Activated CD8-positive, alpha-beta memory T cell treated with anti-CD3 and anti-CD28 coated beads for 4 hours (primary cell): ENCODE measurements at places on chromosomes 6 and 20.

DNA sequence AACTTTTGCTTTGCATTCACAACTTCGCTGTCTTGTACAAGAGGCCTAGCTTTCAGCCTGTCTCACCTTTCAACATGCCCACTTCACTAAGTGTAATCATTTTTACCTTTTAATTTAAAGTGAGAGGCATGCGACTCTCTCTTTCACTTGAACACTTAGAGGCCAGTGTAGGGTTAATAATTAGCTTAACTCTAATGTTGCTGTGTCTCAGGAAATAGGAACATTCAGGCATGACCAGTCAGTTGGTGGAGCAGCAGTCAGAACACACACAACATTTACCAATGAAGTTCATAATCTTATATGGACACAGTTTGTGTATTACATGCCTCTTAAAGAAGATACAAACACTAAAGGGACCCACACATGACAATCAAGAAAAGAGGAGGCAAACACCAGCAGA, 47.6 kb downstream of the HTR1B start:
- no peak for DNase-seq

GRCh38 chr6:26204332-26205160, 117.3 kb downstream of the HFE start:
- peak; percentile 69 for DNase-seq

- DNase-seq = no peak
These were observed 4.3 kb upstream of the CCDC167 start for GRCh38 chr6:37504024-37504423.

DNA sequence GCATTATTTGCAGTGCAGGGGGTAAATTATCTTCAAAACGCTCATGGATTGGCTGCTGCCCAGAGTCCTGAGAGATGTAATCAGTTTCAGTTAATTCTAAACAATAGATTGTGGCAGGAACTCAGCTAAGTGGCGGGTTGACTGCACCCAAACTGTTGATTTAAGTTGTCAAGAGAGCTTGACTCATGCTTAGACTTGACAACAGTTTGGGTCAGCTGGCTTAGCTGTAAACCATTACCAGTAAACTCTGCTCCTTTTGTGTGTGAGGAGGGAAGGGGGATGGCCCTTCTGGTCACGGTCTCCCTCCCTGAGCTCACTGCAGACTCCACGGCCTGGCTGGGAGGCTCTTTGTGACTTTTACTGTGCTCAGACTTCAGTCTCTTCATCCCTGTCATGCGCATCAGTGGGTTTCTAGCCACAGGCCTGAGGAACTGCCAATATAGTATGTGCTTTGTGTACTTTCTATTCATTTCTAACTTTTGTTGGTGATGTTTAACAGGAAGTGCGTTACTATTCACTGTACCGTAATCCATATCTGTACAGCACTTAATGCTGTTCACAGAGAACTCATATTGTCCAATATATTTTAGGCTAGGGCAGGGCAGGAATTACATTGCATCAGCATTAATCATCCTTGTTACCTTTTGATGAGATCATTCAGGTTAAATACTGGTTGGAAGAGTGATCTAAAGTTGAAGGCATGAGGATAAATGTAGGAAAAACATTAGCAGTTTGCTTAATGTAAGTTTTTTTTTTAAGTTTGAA, 488.3 kb downstream of the CDKAL1 start:
- DNase-seq = no peak

DNA sequence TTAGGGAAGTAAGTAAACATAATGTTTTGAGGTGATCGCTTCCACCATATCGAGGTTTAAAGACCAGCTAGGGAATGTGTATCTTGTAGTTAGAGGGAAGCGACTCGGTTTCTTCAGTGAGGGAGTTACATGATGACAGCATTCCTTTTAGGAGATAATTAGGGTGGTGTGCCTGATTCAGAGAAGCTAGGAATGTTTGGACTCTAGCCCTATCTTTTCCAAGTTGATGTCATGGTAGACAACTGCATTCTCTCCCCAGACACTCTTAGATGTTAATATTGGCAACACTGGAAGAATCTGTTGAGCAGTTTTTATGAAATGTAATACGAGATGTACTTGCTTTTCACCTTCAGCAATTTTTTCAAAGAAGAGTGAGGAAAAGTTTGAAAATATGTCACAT, 12.9 kb upstream of the HIVEP1 start:
- no peak for DNase-seq

- no peak for DNase-seq
These were observed 50.0 kb upstream of the RNGTT start for GRCh38 chr6:89013438-89013837.

GRCh38 chr6:83546636-83547035, 34.3 kb downstream of the PRSS35 start:
- DNase-seq = no peak

DNA sequence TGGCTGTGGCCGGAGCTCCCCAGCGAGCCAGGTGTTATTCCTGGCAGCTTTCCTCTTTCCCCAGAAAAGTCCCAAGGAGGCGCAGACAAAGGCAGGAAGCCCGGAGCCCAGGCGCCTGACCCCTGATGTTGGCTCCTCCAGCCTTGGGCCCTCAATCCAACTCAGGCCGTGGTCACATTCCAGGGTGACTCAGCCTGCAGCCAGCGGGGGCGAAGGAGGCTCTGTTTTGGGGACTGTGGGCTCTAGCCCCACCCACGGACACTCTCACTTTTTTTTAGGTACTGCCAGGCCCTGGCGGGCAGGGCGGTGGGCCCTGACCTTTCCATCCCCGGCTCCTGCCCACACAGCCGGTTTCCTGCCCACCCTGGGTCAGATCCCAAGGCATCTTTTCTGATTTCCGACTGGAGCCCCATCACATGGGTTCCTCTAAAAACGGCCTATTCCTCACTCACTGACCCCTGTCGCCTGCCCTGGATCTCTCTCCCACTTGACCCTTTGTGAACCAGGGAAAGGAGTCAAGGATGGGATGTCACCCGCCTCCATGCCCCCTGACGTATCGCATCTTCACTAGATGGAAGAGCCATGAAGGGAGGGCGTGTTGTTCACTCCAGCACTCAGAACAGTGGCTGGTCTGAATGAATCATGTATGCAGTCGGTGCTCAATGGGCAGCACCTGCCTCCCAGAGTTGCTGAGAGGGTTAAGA, 5.5 kb downstream of the PTGIS start:
- no peak for DNase-seq

- DNase-seq = no peak
These were observed 123.3 kb downstream of the KIF13A start for GRCh38 chr6:17863901-17864754.

- no peak for DNase-seq
These were observed 191.7 kb upstream of the BTBD3 start for GRCh38 chr20:11726026-11726425.

DNA sequence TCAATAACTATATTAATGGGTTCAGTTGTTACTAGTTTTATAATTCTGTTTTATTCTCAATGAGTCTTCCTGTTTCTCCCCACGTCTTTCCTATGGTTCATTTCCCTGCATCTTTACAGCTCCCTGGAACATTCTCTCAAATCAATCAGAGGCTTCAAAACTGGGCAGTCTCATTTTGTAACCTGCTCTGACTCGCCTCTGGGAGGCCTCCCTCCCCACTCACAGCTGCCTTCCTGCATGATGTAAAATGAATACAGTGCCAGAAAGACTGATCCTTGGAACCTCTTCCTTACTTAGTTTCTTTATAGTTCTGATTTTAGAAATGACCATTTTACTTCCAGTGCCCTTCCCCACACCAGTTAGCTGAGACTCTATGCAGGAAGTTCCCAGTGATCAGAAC, 103.9 kb downstream of the ESR1 start:
- DNase-seq = no peak

DNA sequence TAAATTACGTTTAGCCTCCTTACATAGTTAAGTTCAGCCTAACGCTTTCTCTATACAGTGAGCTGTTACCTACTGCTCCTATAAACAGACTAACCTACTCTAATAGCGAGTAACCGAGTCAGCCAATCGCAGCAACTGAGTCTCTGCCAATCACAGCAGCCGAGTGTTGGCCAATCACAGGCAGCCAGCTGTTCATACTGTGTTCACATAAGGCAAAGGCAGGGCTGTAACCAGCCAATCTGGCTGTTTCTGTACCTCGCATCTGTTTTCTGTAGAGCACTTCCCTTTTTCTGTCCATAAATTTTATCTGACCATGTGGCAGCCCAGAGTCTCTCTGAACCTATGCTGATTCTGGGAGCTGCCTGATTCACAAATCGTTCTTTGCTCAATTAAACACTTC, 263.9 kb upstream of the JARID2 start:
- DNase-seq = no peak

- no peak for DNase-seq
These were observed 7.5 kb upstream of the LY86 start for GRCh38 chr6:6581054-6581453.

DNA sequence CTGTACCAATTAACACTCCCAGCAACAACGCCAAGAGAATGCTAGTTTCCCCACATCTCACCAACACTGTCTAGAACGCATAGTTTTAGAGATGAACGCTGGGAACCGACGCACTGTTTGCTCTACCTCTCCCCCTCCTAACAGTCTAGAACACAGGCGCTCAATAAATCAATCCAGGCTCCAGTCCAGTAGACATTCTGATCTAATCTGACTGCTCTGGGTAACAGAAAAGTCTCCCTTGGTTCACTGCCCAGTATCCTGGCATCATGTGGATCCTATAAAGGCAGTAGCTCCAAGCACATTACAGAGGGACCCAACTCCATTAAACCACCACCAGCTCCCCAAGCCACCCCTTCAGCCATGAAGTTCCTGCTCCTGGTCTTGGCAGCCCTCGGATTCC, at the start of gene DEFB132:
Gene DEFB132 (plus strand): TSS at position 306 of the 400 bp plus-strand sequence. CDS start 55 bp downstream, at position 361.
- no peak for DNase-seq

DNA sequence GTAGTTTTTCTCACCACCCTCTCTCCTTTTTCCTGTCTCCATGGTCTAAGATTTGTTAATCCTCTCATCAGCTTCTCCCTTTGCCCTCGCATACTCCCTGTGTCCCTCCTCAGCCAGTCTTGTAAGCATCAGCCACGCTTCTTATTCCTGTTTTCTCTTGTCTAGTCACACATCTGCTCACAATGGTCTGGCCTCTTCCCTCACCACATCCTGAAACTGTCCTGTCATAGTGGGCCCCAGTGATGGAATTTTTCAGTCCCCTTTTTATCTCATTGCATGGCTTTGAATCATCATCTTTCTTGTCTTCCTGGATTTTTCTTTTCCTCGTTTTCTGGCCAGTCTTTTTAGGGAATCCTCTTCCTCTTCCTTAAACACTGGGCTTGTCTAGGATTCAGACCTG, 57.2 kb downstream of the GFRA4 start:
- DNase-seq = no peak

DNA sequence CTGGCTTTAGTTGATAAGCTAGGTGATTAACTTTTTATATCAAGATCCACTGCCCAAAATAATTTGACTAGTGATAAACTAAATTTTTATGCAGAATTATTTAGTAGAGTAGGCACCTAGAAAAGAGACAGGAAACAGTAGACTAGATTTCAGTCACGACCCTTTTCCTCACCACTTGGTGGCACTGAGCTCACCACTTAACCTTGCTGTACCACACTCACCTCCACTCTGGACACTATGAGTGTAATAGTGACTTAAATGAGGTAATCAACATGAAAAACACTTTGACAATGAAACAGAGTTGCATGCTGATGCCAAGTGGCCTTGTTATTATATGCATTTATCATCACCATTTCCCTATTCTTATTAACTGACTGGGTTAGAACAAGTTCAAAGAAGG, 730.4 kb downstream of the KIF16B start:
- no peak for DNase-seq

GRCh38 chr6:163897030-163897429, 482.5 kb downstream of the QKI start:
- no peak for DNase-seq

- no peak for DNase-seq
These were observed 651.3 kb downstream of the KIF16B start for GRCh38 chr20:15921930-15922329.

DNA sequence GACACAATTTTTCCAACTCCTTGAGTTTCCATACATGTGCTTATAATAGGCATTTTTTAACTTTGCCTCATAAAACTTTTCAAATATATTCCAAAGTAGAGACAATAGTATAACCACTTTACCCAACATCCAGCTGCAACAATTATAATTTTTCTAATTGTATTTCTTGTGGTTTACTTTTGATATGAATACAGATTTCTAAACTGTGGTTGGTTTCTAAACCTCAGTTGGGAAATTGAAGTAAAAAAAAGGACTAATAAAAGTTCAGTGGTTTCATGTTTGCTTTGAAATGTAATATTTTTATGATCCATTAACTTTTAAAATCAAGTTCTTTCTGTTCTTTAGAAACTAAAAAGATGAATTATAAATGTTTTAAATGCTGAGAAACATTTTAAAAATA, 40.0 kb downstream of the FRK start:
- DNase-seq = no peak

GRCh38 chr6:149887343-149887742, 10.6 kb downstream of the RAET1E start:
- DNase-seq = no peak

- no peak for DNase-seq
These were observed 112.1 kb upstream of the BCLAF1 start for GRCh38 chr6:136401749-136402148.

DNA sequence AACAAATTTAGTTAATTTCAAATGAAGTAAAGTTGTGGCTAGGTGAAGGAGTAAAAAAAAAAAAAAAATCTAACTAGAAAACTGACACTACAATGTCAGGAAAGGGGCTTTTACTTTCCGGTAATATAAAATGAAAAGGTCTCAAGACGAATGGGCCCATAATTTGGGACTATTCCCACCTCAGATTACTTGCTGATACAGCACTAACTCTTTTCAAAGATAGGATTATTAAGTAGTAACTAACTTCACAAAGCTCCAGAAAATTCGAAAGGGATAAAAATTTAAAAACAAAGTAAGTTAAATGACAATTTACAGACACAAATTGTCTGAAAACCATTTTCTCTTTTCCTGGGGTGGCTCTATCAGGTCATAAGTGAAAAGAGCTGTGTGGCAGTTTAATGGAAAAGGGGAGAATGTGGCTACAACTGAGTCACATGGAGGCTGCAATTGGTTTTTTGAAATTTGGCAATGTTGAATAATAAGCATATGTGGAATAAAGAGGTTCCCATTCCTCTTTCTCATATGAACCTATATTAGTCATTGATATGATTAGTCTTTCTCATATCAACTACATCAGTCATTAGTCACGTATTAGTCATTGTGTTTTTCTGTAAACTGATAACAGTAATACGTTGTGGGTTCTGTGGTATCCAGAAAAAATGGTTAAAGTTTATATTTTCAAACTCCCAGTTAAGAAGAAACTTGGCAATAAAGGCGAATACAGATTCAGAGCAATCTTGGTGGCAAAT, 78.0 kb downstream of the RWDD2A start:
- no peak for DNase-seq

GRCh38 chr6:16760516-16761470, at the start of gene ATXN1:
ATXN1 (minus strand) TSS chr6:16761460.
- DNase-seq = no peak
